ENCODE measurements at places on chromosomes 6 and 20. TPM values are rescaled to one million over a fixed set of nuclear protein-coding genes. Genes with fewer than 3 reads are reported as not detected.

The PGC gene
- total RNA-seq = not detected

GRCh38 chr6:39056191-39056590, 7.6 kb downstream of the GLP1R start:
- peaks cover 31% of the 10 kb centered on the region for H3K4me1 ChIP-seq
- no peak overlapping the region for H3K27ac ChIP-seq
- H3K27me3 ChIP-seq = peaks cover 8% of the 10 kb centered on the region
- no peaks in the 10 kb centered on the region for H3K36me3 ChIP-seq
- H3K4me3 ChIP-seq = no peak overlapping the region
- DNase-seq = no peak

- no peak for DNase-seq
- no peaks in the 10 kb centered on the region for H3K27me3 ChIP-seq
- H3K36me3 ChIP-seq = peaks cover 8% of the 10 kb centered on the region
- H3K4me3 ChIP-seq = no peak overlapping the region
- H3K4me1 ChIP-seq = no peaks in the 10 kb centered on the region
Measured at GRCh38 chr6:80940571-80940970, 811.9 kb downstream of the TENT5A start.

GRCh38 chr6:46103441-46104115, 26.2 kb upstream of the ENPP4 start:
- H3K36me3 ChIP-seq = no peaks in the 10 kb centered on the region
- H3K27ac ChIP-seq = no peak overlapping the region
- H3K4me3 ChIP-seq = no peak overlapping the region

- no peaks in the 10 kb centered on the region for H3K27me3 ChIP-seq
- H3K27ac ChIP-seq = no peak overlapping the region
- H3K36me3 ChIP-seq = no peaks in the 10 kb centered on the region
- H3K4me3 ChIP-seq = no peak overlapping the region
Measured at GRCh38 chr20:62054451-62054953, 11.2 kb downstream of the TAF4 start.

DNA sequence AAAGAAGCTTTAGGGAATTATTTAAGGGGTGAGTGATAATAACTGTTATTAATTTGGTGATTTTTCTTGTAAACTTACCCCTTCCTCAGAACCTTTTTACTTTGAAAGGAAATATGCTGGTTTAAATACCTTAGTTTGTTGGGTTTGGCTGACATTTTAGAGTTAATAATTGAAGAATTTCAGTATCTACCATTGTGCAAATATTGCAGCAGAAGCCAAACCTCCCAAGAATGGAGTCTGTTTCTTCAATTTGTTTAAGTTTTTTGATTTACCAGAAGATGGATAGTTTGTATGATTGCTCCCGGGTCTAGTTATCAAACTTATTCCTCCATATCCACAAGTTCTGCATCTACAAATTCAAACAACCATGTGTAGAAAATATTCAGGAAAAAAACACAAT, 77.1 kb downstream of the ATRN start:
- no peak for DNase-seq
- no peaks in the 10 kb centered on the region for H3K27me3 ChIP-seq
- H3K27ac ChIP-seq = no peak overlapping the region
- peaks cover 5% of the 10 kb centered on the region for H3K4me1 ChIP-seq
- H3K4me3 ChIP-seq = no peak overlapping the region

GRCh38 chr20:36384022-36384619, 78.0 kb downstream of the DLGAP4 start:
- H3K4me1 ChIP-seq = no peaks in the 10 kb centered on the region
- H3K27ac ChIP-seq = no peak overlapping the region
- no peak overlapping the region for H3K4me3 ChIP-seq
- no peak for DNase-seq
